Activated CD4-positive, alpha-beta T cell treated with anti-CD3 and anti-CD28 coated beads for 1 hour (primary cell): ENCODE measurements at places on chromosomes 3 and 15.

GRCh38 chr3:177832880-177833279 lies 635.6 kb upstream of the TBL1XR1 start:
- DNase-seq, result no peak

DNA sequence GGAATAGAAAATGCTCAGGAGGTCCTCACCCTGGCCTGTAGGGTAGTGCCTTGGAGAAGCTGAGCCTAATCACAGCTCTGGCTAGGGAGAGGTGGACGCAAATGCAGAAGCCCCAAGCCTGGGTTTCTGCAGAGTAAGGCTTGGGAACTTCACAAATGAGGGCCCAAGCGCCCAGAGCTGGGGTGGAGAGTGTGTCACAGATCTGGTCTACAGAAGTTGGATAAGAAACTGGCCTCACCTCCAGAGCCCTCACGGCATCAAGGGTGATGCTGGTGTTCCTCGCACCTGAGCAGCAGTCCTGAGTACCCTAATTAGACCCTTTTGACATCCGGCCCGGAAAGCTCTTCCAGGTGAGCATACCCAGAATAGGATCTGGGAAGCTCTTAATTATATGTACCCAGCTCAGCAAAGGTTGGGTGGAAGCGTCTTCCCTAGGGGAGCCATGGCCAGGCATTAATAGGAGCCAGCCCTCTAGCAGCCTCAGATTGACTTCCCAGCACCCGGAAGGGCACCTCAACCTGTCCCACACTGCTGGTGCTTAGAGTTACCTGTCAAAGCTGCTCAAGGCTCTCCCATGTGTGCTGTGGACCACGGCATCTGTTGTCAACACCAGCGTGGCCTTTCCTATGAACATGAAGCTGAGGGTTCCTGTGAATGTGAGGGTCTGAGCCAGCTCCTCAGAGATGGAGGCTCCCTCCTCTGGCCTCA lies 31.8 kb downstream of the RBM5 start:
- no peak for DNase-seq

GRCh38 chr15:35102186-35102585 lies 17.1 kb upstream of the NANOGP8 start:
- DNase-seq, result no peak

DNA sequence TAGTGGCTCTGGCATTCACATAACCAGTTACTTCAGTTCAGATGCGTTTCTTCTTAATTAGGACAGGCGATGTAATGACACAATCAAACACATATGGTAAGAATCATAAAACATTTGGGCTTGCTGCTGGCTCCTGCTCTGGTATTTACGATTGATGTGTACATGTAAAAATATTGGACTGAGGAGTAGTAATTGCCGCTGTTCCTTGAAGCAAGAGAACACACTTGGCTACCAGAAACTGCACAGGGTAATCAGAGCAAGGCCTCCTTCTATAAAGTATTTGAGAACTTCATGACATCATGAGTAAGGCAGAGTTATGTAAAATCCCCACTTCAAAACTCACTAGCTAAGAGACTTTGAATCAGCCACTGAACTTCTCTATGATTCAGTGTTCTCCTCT lies 158.1 kb downstream of the SSR3 start:
- DNase-seq, result no peak

DNA sequence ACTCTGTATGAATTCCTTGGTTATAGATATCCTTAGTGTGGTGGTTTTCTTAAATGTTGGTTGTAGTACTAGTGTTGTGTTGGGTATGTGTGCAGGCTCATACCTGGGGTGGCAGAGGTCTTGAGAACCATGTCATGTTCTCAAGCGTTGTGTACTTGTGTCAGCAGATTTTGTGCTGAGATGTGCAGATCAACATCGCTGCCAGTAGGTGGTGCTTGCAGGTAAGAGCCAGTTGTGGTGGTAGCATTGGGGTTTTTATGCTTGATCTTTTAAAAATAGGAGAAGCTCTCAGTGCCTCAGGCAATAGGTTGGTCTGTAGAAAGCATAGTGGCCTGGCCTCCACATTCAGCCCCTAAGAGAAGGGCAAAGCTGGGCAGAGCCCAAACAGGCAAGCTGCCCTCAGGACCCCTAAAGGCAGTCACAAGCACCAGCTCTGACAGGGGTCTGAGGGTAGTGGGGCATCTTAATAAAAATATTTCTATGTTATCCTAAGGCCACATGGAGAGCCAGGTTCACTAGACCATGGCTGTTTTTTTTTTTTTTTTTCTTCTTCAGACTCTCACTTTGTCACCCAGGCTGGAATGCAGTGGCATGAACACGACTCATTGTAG lies 164.0 kb downstream of the IL20RB start:
- no peak for DNase-seq

- no peak for DNase-seq
Observed at GRCh38 chr3:150958683-150959082, 13.8 kb downstream of the CLRN1 start.

DNA sequence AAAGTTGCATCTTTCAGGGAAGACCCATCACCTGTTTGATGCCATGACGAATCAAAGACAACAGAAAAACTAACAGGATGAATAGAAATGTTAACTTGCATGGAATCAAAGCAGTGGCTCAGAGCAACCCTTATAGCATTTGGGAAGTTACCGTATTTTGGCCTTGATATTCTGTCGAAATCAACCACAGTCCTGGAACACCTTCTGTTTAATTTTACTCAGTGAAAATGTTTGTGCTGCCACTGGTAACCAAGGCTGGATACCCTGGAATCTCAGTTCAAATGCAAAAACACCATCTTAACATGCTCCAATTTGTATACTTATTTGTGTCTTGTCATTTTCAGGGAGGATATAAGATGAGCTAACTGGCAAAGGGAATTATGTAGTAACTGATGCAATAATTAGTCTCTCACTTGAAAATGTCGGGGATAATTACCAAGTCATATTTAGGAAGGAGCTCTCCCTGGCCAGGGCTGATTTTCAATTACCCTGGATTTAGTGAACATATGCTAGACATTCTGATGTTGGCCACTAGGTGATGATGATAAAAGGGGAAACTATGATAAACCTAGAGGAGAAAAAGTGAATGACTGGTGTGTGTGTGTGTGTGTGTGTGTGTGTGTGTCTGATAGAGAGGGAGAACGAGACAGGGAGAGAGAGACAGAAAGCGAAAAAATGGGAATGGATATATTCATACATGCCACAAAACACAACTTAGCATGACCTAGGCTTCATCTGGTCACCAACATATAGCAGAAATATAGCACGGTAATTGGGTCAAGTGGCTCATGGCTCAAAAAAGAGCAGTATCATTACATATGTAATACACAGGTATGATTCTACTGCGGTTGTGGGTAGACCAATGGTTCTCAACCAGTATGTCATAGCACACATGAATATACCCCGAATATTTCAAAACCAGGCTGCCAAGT lies 19.0 kb upstream of the PRICKLE2 start:
- DNase-seq, result no peak
